ENCODE measurements at places on chromosomes 3 and 15.

- DNase-seq: no peak
Measured at GRCh38 chr3:153232851-153233271, 70.8 kb downstream of the RAP2B start.

DNA sequence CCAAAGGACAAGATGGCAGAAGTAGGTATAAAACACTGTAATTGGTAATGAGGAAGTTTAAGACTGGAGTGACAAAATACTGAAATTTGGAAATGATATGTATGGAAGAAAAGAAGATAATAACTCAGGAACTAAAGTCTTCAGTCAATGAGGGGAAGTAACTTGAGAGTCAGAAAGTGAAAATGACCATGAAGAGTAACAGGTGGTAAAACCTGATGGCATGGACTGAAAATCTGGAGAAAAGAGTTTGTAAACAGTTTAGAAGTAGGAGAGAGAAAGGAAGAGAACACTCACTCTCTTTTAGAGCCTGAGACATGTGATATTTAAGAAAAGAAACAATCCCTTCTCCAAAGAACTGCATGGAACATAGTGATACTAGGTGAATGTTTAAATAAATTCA lies 387.9 kb downstream of the PYDC2 start:
- no peak for DNase-seq

DNA sequence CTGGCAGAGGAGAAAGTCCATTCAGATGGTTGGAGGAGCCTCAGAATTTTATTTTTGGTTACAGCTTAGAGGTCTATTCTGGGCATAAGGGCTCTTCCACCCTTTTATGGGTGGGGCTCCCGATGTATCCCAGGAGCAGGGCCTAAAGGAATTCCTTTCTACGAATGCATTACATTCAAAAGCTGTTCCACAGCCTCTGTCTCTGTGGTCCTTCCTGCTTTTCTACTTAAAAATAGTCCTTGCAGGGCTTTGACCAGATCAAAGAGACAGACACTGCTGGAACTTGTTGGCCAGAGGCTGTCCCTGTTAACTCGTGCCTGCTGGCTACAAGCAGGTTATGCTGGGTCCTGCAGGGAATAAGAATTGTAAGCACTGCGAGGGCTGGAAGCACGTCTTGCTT lies 14.4 kb upstream of the NOX5 start:
- no peak for DNase-seq

GRCh38 chr3:149515249-149515648 lies 40.8 kb downstream of the TM4SF4 start:
- no peak for DNase-seq

DNA sequence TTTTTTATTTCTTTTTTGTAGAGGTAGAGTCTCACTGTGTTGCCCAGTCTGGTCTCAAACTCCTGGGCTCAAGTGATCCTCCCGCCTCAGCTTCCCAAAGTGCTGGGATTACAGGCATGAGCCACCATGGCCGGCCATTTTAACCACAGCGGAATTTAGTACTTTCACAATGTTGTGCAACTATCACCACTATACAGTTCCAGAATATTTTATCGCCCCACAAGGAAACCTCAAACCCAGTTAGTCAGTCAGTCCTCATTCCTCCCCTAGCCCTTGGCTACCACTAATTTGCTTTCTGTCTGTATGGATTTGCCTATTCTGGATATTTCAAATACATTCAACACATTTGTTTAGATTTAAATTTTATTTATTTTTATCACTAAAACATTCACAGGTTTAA lies 15.5 kb upstream of the HOMER2 start:
- no peak for DNase-seq

GRCh38 chr3:13536832-13537231 lies 12.1 kb upstream of the FBLN2 start:
- DNase-seq: peak; percentile 57

DNA sequence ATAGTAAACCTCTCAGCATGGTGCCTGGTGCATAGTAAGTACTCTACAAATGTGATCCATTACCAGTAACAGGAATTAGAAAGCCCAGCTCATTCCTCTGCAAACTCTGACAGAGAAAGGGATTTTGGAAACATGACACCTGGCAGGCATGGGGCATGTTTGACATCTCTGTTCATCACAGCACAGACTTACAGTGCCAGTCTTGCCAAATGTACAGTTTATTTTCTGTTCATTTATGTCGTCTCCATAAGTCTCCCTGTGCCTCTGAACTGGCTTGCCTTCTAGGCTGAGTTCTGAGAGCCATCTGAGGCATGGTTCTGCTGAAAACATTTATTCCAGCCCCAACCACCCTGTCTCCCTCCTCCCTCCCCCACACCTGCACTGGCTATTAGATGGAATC lies 67.0 kb upstream of the CTDSPL start:
- no peak for DNase-seq

DNA sequence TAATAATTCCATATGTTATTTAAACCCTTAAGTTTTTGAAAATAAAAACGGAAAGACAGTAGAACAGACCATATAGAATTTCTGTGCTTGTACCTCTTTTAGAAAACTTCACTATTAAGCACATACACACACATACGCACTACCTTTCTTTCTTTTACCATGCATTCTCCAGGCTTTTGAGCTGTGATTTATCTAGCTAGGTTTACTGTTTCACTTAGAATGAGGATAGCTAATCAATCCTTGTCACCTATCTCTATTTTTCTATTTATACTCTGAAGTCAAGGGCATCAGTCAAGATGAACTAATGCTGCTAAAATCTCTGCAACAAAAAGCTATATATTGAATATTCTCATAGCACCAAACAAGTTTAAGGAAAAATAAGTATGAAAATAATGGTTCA lies 43.2 kb downstream of the GOLIM4 start:
- DNase-seq: no peak

DNA sequence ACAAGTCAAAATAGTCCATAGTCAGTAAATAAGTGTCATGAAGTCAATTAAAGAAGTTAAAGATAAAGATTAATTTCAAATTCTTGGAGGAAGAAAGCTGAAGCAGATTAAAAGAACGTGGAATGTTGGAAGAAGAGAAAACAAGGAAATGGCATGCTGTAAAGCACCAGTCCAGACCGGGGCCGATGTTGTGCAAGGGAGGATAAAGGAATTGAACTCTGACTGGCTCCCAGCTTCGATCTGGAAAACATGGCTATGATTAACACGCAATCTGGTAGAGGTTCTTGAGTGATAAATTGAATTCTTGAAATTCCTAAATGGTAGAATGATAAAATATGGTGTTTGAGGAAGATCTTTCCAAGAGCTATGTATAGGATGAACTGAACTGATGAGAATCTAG lies 194.4 kb downstream of the MEIS2 start:
- no peak for DNase-seq

- DNase-seq: no peak
Measured at GRCh38 chr15:61380270-61380669, 151.2 kb upstream of the RORA start.

GRCh38 chr3:89699771-89700170 lies 592.4 kb downstream of the EPHA3 start:
- no peak for DNase-seq

GRCh38 chr3:93969997-93970396 lies 3.7 kb downstream of the PROS1 start:
- DNase-seq: no peak

- DNase-seq: no peak
Measured at GRCh38 chr3:111726788-111727305, 131.7 kb upstream of the ZBED2 start.

- peak; percentile 22 for DNase-seq
Measured at GRCh38 chr3:111080413-111080812, 8.8 kb downstream of the NECTIN3 start.

- no peak for DNase-seq
Measured at GRCh38 chr3:152195206-152195605, 73.5 kb upstream of the MBNL1 start.

DNA sequence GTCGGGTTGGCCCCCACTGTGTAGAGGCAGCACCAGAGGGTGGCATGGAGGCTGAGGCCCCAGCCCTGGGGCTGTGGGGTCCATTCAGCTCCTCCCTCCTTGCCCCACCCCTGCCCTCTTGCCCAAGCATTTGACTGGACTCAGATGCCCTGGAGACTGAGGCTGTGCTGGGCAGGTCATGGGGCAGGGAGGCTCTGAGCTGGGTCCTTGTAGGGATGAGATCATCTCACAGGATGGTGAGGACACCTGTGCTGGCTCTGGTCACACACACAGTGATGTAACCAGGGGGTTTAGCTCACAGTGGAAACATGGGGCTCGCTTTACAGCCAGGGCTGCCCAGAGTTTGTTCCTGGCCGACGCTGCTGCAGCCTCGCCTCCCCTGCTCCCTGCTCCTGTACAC lies 17.8 kb downstream of the ALPK3 start:
- no peak for DNase-seq

DNA sequence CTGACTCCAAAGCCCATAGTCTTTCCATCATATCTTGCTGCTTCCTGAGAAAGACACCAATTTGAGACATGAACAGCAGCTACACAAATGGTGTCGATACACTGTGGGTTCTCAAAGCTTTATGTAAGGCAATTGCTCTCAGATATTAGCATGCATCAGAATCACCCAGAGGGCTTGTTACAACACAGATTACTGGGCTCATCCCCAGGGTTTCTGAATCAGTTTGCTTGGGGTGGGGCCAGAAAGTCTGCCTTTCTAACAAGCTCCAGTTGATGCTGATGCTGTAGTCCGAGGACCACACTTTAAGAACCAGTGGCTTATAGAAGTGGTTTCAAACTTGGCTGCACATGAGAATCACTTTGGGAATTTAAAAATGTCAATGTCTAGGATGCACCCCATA lies 86.5 kb downstream of the SEMA6D start:
- DNase-seq: no peak

- DNase-seq: no peak
Measured at GRCh38 chr15:70058642-70059360, 38.9 kb downstream of the TLE3 start.

DNA sequence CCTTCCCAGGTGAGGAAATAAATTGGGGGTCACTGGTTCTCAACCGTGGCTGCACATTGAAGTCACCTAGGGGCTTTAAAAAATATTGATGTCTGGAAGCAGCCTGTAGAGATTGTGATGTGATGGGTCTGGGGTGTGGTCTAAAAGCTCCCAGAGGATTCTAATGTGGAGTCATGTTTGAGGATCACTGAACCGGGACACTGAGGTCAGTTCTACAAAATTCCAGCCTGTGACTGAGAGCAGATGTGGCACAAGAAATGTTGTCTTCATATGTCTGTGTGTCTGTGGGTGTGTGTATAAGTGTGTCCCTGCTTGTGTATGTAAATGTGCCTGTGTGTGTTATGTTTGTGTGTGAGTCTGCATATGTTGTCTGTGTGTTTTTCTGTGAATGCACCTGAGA lies 79.9 kb downstream of the TLE3 start:
- DNase-seq: no peak

DNA sequence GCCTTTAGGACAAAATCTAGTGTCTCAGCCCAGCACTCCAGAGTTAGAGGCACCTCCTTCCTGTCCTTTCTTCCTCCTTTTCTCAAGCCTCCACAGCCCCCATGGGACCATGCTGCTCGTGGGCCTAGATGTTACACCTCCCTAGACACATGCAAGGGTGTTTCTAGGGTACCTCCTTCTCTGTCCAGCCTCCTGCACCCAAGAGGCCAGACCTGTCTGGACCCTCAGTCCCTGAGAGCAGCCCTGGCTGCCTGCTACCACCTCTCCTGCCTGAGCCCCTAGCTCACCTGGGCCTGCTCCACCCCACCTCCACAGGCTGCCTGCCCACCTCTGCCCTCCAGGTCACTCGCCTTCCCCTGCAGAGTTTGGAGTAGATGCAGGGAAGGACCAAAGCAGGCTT lies 5.2 kb downstream of the LOXL1 start:
- DNase-seq: no peak

DNA sequence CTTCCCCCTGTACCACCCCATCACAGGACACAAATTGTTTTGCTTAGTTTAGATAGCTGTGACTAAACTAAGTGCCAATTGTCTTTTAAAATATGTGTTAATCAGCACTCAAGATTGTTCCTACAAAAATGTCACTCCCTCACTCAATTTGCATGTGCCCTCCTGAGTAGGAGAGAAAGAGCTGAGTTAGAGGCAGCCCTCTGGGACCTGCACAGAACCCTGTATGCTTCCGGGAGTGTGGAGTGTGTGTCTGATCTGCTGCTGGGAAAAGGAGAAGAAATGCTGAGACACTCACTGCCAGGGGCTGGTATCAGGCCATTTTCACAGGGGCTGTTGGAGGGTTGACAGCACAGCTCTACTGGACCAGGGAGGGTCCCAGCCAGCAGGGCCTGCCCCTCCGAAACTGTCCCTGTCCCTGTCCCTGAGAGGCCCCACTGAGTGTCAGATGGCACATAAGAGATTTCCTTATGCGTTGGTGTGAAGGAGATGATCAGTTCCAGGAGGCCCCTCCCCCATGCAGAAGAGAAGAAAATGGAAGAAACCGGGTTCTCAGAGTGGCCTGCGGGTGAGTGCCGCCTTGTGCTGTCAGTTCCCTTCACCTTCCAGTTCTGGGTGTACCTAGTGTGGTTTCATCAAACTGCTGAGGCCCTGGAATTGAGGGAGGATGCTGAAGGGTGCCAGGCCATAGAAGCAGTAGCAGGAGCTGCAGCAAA lies 3.9 kb upstream of the B3GNT5 start:
- DNase-seq: no peak

- DNase-seq: no peak
Measured at GRCh38 chr3:149547413-149547812, 72.9 kb downstream of the TM4SF4 start.

GRCh38 chr3:156431334-156432124 lies 123.4 kb downstream of the SSR3 start:
- no peak for DNase-seq

DNA sequence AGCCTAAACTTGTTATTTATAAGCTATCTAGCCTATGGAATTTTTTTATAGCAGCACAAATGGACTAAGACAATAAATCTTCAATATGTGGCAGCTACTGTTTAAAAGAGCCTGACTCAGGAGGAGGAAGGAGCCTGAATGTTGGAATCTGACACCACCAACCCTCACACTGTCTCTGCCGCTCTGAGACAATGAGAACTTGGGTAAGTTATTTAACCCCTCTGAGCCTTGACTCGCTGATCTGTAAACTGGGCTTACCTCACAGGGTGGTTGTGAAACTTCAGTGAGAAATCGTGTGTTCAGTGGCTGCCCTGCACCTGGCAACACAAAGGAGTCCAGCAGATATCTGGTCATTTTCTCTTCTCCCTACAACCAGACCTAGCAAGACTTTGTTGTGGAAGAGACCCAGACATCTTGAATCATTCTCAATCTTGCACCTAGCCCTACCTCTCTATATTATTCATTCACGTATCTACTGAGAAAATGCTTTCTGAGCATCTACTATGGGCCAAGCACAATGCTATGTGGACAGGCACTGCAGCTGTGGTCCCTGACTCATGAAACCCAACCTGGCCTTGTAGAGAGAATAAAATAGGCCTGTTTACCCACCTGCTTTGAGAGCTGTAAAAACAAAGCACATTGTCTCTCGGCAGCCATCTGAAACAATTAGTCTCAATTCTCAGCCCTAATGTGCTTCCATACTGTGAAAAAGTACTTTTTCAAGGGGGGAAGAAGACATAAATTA lies 81.9 kb upstream of the SLC25A36 start:
- no peak for DNase-seq

- DNase-seq: no peak
Measured at GRCh38 chr3:30873671-30874070, 20.8 kb downstream of the GADL1 start.
